ENCODE measurements at places on chromosomes 2 and 18. TPM values are rescaled to one million over a fixed set of nuclear protein-coding genes. Genes with fewer than 3 reads are reported as not detected.

The MATN3 gene
- 4.8 TPM for polyA plus RNA-seq

The ARL5A gene
- 26.7 TPM for polyA plus RNA-seq

The ALK gene
- 1.2 TPM for polyA plus RNA-seq

The ARHGAP25 gene
- polyA plus RNA-seq: 7.8 TPM

DNA sequence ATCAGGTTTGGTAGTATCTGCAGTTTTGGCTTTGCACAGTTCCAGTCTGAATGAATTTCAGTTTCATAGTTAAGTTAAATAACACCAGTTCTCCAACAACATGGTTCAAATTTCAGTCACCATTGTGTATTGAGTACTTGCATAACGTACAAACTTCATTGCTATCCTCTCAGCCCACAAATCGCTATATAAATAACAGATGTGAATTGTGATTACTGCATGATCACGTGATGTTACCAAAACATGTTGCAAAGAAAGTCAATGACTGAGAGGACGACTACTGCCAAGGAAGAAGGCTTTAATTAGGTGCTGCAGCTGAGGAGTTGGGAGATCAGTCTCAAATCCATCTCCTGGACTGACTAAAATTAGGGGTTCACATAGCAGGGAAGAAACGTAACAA is 48.2 kb downstream of the COL4A4 start:
- DNase-seq: no peak
- H3K36me3 ChIP-seq: no peaks in the 10 kb centered on the region
- no peak overlapping the region for H3K27ac ChIP-seq
- no peak overlapping the region for H3K4me3 ChIP-seq
- H3K4me1 ChIP-seq: no peaks in the 10 kb centered on the region
- H3K27me3 ChIP-seq: no peaks in the 10 kb centered on the region

Data from cardiac muscle cell (in vitro differentiated cells and primary cell).